Stimulated activated CD4-positive, alpha-beta T cell treated with anti-CD3 and anti-CD28 coated beads, Interleukin-15, amount 100 ng/mL, for 48 hours (primary cell): ENCODE measurements at places on chromosomes 3 and 15.

GRCh38 chr3:78895528-78895927 lies 872.3 kb downstream of the ROBO1 start:
- no peak for DNase-seq

- DNase-seq, result no peak
Observed at GRCh38 chr3:143726727-143727126, 121.5 kb downstream of the SLC9A9 start.

DNA sequence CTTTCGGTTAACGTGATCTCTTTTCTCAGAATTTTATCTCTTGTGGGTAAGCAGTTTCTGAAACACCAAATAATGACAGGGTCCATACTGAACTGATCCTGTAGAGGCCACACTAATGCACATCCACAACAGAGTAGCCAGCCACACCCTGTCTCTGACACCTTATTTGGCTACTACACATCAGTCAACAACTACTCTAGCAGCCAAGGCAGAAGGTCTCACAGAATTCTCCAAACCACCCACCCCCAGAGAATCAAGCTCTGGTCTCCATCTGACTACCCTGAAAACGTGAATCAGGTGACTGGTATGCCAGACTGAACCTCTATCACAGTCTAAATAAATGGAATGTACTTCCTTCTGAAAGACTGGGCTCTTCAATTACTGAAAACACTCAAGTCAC lies 38.0 kb downstream of the EDC3 start:
- no peak for DNase-seq

DNA sequence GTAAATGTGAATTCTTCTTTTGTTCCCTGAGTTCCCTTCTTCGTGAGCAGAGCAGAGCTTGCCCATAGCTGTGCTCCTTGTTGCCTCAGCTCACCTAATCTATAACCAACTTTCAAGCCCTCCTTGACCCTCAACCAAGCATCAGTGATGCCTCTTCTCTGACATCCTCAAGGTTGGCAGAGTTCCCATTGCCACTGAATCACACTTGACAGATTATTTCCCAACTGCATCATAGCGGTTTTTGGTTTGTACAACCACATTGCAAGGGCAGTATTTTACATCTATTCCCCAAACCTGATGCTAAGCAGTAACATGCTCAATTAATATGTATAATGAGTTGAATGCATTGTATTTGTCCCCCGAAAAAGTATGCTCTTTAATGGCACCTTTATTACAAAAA lies 133.0 kb upstream of the SNTN start:
- DNase-seq, result no peak

DNA sequence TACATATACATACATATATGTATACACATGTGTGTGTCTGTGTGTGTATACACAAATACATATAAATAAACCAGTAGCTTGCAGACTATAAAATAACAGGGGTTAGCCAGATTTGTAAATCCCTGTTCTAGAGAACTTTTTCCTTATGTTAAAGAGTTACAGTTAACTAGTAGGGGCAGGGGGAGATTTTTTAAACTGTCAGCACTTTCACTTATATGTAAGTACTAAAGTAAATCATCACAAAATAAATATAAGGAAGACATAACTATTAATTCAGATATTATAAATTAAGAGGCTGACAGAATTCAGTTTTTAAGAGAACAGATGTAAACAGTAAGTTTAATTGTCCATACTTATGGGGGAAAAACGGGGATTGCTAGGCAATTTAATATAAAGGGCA lies 74.0 kb downstream of the LRRFIP2 start:
- no peak for DNase-seq

GRCh38 chr3:33940736-33941135 lies 142.3 kb downstream of the PDCD6IP start:
- DNase-seq, result no peak

DNA sequence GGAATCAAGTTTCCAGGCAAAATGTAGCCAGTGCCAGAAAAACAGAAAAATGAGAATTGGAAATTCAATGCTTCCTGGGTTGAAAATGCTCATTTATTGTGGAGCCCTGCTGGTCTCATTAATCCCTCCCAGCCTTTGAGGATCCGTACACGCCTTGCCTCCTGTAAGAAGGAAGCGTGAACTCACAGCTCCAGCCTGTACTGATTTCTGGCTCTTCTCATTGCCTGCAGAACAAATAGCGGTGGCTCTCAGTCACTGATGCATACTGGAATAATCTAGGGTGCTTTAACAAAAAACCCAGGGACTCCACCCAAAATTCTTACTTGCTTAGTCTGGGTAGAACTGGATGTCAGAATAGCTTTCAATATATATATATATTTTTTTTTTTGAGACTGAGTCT lies 29.3 kb upstream of the SLC24A5 start:
- no peak for DNase-seq

DNA sequence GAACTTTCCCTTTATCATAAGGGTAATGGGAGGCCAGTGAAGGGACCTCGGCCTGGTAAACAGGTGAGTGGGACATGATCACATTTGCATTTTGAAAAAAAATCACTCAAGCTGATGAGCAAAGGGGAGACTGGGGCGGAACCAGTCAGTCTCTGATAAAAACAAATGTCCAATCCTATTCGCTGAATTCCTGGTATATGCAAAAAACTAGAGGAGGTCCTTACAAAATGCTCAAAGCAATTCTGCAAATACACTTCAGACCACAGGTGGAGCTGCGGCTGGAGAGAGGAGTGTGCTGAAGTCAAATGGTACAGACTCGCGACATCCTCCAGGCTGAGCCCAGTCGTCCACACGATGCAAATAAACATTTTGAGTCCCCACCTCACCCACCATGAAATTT lies 166.7 kb downstream of the FOXP1 start:
- no peak for DNase-seq

- DNase-seq, result no peak
Observed at GRCh38 chr3:114450008-114450596, 156.3 kb downstream of the TIGIT start.

DNA sequence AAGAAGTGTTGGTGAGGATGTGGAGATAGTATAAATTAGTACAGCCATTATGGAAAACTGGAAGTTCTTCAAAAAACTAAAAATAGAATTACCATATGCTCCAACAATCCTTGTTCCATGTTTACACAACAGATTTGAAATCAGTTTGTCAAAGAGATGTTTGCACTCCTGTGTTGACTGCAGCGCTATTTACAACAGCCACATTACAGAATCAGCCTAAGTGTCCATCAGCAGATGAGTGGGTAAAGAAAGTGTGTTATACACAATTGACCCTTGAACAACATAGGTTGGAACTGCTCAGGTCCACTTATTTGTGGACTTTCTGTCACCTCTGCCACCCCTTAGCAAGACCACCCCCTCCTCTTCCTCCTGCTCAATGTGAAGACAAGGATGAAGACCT lies 34.7 kb downstream of the LMLN start:
- DNase-seq, result no peak

- no peak for DNase-seq
Observed at GRCh38 chr3:171293142-171293782, 166.9 kb downstream of the TNIK start.

GRCh38 chr3:134852893-134853351 lies 57.9 kb downstream of the EPHB1 start:
- no peak for DNase-seq

- DNase-seq, result no peak
Observed at GRCh38 chr15:61275901-61276300, 46.8 kb upstream of the RORA start.

DNA sequence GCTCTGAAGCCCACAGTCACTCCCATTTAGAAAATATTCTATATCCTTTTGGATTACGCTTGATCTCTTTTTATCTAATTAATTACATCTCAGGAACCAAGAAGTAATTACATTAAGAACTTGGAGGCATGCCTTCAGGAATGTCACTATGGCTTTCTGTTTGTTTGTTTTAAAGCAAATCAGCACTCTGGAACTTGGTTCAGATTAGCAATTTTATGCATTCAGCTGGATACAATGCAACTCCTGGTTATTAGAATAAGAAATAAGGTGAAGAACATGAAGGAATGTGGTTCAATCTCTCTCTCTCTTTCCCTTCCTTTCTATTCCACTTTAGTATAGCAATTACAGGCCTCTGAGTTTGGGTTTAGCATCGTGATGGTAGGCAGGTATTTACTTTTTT lies 235.8 kb downstream of the FHIT start:
- DNase-seq, result no peak
